Right cardiac atrium (tissue), 5 donors: ENCODE measurements at places on chromosomes 11 and 22.

DNA sequence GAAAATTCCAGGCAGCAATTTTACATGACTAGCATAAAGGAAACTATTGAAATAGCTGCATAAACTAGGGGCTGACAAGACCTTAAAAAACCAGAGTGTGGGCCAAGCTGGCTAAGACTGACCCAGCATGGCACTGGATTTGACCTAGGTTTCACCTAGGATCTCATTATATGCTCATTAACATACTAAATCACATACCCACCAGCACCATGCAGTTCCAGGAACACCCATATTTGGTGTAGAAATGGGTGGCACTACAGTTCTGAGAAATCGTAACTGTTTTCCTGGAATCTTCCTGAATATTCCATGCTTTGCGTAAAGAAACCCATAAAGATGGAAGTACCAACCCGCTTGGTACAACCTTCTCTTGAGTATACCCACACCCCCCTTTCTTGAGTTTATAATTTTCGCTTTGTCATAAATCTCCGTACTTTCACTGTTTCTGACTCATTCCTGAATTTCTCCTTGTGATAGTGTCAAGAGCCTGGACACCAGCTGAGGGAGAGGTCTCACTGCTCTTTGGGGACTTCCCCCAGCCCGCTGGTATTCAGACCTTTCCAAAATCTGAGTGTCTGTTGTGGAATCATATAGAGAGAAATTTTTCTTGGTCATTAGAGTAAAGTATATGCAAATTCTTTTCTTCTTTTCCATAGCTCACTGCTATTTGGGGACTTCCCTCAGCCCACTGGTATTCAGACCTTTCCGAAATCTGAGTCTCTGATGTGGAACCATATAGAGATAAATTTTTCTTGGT, 55.1 kb downstream of the MTMR3 start:
- DNase-seq: no peak

DNA sequence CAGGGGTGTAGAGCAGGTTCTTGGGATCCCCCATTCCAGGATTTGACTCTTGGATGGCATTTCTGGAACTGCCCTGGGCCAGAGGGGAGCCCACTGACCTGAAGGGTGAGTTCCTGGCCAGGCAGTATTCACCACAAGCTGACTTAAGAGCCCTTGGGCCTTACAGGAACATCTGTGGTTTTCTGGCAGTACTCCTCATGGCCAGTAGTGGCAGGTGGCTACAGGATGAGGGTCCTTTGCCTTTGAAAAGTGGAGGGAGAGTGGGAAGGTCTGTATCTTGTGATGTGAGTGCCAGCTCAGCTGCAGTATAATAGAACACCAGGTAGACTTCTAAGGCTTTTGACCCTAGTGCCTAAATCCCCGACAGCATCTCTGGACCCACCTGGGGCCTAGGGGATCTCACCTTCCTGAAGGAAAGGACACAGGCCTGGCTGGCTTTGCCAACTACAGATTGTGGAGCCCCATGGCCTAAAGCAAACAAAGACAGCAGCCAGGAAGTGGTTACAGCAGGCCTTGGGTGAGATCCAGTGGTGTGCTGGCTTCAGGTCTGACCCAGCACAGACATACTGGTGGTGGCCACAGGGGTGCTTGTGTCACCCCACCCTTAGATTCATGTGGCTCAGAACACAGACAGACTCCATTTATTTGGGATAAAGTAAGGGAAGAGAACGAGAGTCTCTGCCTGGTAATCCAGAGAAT, 9.0 kb downstream of the OR51S1 start:
- no peak for DNase-seq

- no peak for DNase-seq
Measured at GRCh38 chr11:55658031-55658573, 3.9 kb upstream of the OR4C6 start.

DNA sequence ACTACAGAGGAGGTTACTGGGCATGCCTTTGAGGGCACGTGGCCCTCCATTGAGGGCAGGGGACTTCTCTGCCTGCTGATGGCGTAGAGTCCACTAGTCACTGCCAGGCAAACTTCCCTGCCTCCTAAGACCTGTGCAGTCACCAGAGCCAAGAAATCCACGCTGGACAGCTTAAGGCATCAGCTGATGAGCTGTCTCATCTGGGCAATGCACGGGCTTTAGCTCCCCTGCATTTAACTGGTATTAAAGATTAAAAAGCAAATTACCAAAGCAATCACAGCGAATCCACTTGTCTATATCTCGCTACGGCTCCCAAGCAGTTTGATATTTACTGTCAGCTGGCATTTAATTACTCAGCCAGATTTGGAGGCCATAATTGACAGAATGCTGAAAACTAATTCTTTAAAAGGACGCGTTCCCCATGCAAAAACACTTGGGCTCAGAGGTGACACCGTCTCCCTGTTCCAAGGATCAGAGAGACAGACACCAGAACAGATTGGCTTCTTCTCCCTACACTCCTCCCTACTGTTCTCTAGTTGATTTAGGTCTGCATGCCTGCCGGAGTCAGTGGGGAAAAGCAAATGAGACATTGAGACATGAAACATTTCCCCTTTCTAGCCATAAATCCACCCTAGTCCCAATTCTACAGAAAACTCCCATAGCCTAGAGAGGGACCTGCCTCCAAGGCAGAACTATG, 68.5 kb downstream of the SPATA19 start:
- DNase-seq: no peak

GRCh38 chr11:114061048-114061680, 1.7 kb downstream of the ZBTB16 start:
- peak; percentile 75 for DNase-seq

DNA sequence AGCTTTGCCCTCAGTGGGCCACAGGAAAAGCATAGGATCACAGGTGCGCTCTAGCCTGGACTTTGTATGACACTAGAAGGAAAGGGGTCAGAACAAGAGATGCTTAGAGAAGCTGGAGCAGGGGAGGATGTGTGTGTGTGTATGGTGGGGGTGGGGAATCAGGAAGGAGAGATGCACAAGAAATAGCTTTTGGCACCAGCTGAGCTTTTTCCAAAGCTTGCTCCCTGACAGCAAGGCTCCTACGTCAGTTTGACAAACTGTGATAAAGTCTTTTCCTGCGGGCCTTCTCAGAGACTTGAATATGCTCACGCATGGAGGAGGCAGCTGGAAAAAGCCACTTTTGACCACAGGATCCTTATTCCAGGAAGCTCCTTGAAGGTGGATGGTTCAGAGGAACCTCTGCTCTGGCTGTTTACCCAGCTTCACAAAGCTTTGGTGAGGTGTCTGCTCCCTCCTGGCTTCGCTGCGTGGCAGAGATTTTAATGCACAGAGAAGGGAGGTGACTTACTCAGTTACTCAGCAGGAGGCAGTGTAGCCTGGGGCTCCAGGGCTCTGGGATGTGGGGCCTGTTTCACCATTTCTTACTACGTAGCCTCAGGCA, 3.9 kb downstream of the CDC42EP1 start:
- DNase-seq: no peak

- DNase-seq: no peak
Measured at GRCh38 chr11:14059491-14059890, 97.0 kb downstream of the SPON1 start.
